ENCODE measurements at places on chromosomes 2 and 18.

DNA sequence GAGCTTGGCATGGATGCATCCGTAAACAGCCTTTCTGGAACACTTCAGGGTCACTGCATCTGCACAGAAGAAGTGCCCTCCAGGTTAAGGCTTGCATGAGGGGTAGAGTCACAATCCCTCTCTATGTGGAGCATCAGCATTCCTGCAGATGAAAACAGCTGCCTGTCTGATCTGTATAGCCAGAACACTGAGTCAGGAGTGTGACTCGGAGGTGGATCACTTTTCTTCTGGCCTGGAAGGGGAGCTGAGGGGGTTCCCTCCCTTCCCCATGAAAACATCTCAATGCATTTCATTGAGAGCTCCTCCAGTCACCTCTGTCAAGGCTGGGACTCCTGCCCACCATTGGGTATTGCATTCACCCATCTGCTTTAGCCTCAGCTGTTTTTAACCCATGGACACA is 72.5 kb upstream of the SERPINE2 start:
- no peak for DNase-seq

DNA sequence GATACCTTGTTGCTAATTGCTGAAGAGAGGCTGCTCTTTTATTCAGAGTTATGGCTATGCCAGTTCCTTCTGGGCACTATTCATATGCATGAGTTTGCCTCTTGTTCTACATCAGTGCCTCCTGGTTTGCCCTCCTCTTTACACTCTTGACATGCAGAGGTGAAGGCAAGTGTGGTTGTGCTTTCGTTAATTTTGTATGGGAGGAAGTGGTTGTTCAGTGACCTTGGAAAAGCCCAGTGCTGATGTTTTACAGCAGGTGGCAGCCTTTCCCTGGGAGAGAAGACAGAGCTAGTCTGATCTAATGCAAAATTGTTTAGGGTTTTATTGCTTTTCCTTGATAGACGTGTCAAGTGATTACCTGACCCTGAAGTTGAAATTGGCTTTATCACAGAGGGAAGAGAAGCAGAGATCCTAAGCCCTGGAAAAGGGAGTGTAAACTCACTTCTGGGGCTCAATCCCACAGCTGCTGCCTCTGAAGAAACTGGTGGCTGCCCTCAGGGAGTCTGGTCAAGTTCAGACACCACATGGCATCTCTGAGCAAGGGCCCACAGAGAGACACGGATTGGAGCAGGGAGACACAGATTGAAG is 30.5 kb upstream of the VPS54 start:
- no peak for DNase-seq

DNA sequence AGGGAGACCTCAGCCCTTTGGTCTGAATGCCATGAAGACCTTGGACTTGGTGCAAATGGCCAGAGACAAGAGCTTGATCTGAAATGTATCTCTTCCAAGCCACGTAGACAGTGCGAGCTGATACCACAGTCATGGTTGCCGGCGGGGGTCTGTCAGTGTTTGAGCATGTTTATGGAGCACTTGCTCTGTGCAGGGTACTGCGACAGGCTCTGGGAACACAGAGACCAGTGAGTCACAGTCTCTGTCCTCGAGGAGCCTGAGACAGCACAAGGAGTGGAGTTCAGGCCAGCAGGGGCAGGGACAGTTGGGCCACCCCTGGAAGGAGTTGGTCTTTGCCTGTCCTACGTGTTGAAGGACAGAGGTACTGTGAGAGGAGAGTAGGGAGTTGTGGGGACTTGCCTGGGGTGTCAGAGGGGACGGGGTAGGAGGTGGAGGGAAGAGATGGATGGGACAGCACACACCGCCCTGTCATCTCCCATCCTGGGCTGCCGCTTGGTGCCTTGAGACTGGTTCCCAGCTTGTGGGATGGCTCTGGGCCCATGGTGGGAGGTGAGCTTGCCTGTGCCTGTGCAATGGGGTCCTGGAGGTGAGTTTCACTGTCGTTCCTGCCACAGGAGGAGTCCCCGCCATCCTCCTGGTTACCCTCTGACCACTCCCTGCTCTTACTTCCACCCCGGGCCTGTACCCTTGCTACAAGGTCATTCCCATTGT is 39.5 kb downstream of the ATP6V1C2 start:
- no peak for DNase-seq

GRCh38 chr18:62631173-62631572 is 84.2 kb upstream of the PHLPP1 start:
- DNase-seq: no peak

- no peak for DNase-seq
These were observed at the start of gene GALR1 for GRCh38 chr18:77249569-77250500. Gene GALR1 (plus strand): TSS chr18:77249848. CDS start chr18:77250549, 701 bp downstream.

GRCh38 chr18:317618-318017 is 49.8 kb upstream of the THOC1 start:
- no peak for DNase-seq

GRCh38 chr18:24456549-24456948 is 3.9 kb upstream of the HRH4 start:
- no peak for DNase-seq

- no peak for DNase-seq
These were observed 69.8 kb downstream of the ANKRD12 start for GRCh38 chr18:9206421-9206820.

- no peak for DNase-seq
These were observed 7.6 kb downstream of the TTC39C start for GRCh38 chr18:24022161-24022560.

DNA sequence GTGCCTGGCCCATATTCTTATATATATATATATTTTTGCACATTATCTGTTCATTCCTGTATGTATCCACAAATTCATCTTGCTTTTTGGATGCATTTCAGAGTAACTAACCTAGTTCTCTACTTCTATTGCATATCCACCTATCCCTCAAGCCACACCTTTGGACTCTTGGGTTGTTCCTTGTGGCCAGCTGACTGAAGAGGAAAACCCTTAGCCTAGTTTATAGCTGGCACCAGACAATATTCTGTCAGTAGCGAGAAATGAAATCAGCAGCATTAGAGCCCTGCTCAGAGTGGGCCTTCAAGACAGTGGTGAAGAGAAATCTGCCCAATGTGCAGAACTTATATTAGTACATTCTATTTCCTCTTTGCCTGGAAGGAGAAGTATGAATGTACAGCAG is 19.6 kb upstream of the ALMS1 start:
- no peak for DNase-seq

- DNase-seq: peak; percentile 57
These were observed 74.3 kb upstream of the MMADHC start for GRCh38 chr2:149661844-149662243.

DNA sequence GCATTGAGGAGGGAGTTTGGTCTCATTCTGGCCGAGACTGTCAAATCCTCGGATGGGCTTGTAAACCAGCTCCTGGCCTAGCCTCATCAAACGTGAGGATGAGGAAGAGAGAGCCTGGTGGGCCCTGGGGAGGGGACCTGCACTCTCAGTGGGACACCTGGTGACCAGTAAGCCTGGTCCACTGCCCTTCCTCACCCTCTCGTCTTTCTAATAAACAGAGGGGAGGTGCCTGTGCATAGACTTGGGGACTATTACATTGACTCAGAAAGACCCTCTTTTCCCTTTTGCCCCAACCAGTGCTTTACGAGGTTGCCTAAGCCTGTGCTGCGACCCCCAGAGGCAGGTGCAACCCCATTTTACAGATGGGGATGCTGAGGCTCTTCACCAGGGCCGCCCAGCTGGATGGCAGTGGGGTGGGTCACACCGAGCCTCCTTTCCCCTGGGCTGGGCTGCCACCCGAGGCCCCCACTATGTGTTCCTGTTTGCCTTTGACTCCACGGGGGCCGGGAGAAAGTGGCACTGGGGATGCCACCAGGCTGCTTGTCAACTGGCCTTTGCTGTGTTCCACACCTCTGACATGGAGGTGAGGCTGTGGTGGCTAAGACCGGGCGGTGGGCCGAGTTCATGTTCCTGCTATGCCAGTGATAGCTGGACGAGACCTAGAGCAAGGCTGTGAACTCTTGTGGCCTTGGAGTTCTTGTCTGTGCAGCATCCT is 85.9 kb downstream of the GLI2 start:
- DNase-seq: no peak

DNA sequence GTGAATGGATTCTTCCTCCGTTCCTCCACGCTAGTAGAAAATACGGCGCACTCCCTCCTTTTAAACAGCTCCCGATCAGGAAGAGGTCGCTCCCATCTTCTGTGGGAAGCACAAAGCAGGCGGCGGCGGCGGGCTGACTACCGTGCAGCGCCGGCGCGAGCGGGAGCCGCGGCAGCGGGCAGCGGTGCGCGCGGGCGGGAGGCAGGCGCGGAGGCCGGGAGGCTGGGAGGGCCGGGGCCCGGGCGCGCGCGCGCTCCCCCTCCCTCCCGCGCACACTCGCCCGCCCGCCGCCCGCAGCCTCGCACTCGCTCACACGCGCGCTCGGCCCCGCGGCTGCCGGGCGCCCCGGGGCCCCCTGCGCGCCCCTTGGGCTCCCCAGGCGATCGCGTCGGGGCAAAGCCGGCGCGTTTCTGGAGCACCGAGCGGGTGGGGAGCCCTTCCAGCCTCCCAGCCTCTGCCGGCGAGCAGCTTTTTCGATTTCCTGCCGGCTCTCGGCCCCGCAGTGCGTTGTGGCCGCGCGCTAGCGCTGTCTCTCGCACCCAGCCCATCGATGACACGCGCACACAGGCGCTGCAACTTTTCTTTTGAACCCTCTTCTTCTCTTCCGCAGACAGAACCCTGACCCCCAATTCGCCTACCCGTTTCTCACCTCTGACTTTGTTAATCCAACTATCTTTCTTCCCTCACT is at the start of gene SLC8A1:
Gene SLC8A1 (minus strand): TSS at position 173 of the 688 bp plus-strand sequence.
- DNase-seq: no peak

Measured in epithelial cell of proximal tubule (primary cell).